WTC11 (cell line): ENCODE measurements at places on chromosomes 2 and 18.

GRCh38 chr2:206824993-206825392 lies 59.6 kb downstream of the FASTKD2 start:
- H3K27ac ChIP-seq, result no peak overlapping the region
- no peak for DNase-seq
- no peak overlapping the region for H3K4me3 ChIP-seq
- peaks cover 18% of the 10 kb centered on the region for H3K4me1 ChIP-seq
- peaks cover 7% of the 10 kb centered on the region for H3K36me3 ChIP-seq

DNA sequence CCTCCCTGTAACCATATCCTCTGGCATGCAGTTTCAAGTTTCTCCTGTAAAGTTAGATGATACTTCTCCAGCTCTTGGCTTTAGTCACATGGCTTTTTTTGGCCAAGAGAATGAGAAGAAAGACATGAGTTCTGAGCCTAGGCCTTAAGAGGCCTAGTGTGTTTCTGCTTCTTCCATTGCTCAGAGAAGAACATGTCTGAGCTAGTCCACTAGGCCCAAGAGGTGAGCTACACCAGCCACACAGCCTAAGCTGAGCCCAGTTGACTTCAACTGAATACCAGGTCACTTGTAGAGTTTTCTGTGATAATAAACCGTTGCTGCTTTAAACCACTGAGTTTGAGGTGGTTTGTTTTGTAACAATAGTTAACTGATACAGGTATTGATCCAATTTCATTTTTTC lies 19.9 kb upstream of the EFEMP1 start:
- 0 out of 2 replicates have a peak, but pooled peaks cover 4% of the 10 kb centered on the region for H3K4me1 ChIP-seq
- no peaks in the 10 kb centered on the region for H3K36me3 ChIP-seq
- H3K4me3 ChIP-seq, result no peak overlapping the region
- H3K27ac ChIP-seq, result peak overlapping the region; percentile 62; the same call in 1 of the 2 replicates
- H3K27me3 ChIP-seq, result no peaks in the 10 kb centered on the region

- no peaks in the 10 kb centered on the region for H3K36me3 ChIP-seq
- H3K4me1 ChIP-seq, result peaks cover 12% of the 10 kb centered on the region
- no peaks in the 10 kb centered on the region for H3K27me3 ChIP-seq
Measured at GRCh38 chr2:47015206-47015605, 99.6 kb upstream of the MCFD2 start.

- peaks cover 32% of the 10 kb centered on the region for H3K4me1 ChIP-seq
- no peak for DNase-seq
- no peak overlapping the region for H3K27ac ChIP-seq
- H3K4me3 ChIP-seq, result peak overlapping the region; percentile 92
Measured at GRCh38 chr18:76497021-76497420, 2.0 kb upstream of the ZNF516 start.

- no peak overlapping the region for H3K27ac ChIP-seq
- no peaks in the 10 kb centered on the region for H3K4me1 ChIP-seq
- H3K27me3 ChIP-seq, result no peaks in the 10 kb centered on the region
- no peaks in the 10 kb centered on the region for H3K36me3 ChIP-seq
- DNase-seq, result no peak
Measured at GRCh38 chr2:55063713-55064323, 13.6 kb upstream of the RTN4 start.

DNA sequence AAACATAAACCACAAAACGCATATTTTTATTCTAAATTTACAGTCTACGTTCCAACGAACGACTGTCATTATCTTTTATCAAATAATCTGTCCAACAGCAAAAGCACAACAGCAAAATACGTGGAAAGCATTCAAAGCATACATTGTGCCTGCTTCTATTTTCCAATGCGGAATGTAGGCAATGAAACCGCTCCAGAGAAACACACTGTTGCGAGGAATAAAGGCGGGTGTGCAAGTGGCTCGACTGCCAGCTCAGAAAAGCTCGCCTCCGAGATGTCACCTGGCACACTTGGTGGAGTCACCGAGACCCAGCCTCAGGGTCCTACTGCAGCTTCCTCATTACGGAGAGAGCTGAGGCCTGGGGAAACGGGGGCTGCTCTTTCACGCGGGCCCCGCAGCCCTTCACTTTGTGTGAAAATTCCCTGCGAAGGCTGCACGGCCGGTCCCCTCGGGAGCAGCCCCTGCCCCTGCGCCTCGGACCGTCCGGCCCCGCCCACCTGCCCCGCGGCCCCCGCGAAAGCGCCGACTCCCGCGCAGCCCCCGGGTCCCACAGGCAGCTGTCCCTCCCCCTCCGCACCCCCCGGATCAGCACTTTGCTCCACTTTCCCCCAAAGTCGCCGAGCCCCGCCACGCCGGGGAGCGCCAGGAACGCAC lies 752 bp downstream of the MGAT4A start:
- H3K27me3 ChIP-seq, result peaks cover 63% of the 10 kb centered on the region
- no peaks in the 10 kb centered on the region for H3K36me3 ChIP-seq
- no peak overlapping the region for H3K27ac ChIP-seq
- H3K4me3 ChIP-seq, result peak overlapping the region; percentile 65
- peaks cover 23% of the 10 kb centered on the region for H3K4me1 ChIP-seq

DNA sequence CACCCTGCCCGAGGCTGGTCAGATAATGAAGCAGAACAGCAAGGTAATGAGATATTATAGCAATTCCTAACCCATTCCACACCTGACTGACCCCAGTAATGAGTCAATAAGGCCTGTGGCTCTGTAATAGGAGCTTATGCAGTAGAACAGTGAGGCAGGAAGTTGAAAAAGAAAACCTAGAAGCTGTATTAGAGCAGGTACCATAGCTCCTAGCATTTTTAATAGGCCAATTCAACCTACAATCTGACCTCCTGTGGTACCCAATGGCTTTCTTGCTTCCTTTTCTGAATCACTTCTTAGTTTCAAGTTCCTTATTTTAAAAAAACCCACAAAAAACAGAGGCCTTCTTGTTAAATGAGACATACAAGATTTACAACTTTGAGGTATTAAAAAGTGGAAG lies 43.6 kb upstream of the MAP2 start:
- DNase-seq, result no peak
- H3K4me1 ChIP-seq, result peaks cover 9% of the 10 kb centered on the region
- H3K4me3 ChIP-seq, result no peak overlapping the region
- H3K36me3 ChIP-seq, result peaks cover 6% of the 10 kb centered on the region
- no peak overlapping the region for H3K27ac ChIP-seq
